Stimulated activated CD8-positive, alpha-beta memory T cell treated with anti-CD3 and anti-CD28 coated beads, Interleukin-4, amount 100 ng/mL, for 48 hours (primary cell): ENCODE measurements at places on chromosomes 12 and 14.

GRCh38 chr14:93086441-93087055 is 29.2 kb downstream of the ITPK1 start:
- peak; percentile 47 for DNase-seq

GRCh38 chr12:114655934-114656749 is 27.8 kb downstream of the TBX3 start:
- no peak for DNase-seq

GRCh38 chr14:90191154-90191553 is 65.2 kb upstream of the PSMC1 start:
- no peak for DNase-seq

DNA sequence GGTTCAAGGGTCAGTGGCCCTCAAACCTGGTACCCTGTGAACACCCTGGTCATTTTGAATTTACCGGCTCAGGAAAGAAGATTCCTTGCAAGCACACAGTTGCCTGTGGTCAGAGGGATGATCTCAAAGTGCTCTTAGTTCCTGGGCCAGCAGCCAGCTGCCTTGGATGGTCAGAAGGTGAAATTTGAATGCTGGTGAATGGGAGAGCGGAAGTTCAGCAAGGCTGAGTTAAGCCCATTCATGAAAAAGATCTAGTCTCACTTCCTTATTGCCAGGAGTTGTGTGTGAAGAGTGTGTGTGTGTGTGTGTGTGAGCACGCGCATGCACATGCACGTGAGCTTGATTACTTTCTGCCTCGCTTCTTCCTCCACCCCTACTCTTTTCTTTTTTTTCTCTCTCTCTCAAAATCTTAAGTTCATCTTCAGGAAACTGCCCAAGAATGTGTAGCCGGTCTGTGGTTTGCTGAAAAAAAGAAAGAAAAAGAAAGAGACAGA is 155.5 kb upstream of the CCND2 start:
- DNase-seq: no peak

DNA sequence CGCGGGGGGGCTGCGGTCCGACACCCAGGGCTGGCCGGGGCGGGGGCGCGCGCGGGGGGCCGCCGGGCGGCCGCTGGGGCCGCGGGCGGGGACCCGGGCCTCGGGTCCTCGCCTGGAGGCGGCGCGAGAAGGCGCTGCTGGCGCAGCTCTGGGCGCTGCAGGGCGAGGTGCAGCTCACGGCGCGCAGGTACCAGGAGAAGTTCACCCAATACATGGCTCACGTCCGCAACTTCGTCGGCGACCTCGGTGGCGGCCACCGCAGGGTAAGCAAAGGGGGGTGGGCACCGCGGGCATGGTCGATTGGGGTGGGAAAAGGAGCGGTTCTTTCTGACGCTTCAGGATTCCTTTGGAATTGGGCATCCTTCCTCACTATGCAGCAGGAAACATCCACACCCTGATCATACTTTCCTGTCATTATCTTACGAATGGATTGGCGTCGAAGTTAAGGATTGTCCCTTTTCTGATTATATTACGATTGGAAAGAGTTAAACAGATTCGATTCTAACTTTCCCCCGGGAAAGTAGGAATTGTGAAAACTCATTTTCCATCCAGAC is 798 bp downstream of the PDZRN4 start:
- DNase-seq: no peak

DNA sequence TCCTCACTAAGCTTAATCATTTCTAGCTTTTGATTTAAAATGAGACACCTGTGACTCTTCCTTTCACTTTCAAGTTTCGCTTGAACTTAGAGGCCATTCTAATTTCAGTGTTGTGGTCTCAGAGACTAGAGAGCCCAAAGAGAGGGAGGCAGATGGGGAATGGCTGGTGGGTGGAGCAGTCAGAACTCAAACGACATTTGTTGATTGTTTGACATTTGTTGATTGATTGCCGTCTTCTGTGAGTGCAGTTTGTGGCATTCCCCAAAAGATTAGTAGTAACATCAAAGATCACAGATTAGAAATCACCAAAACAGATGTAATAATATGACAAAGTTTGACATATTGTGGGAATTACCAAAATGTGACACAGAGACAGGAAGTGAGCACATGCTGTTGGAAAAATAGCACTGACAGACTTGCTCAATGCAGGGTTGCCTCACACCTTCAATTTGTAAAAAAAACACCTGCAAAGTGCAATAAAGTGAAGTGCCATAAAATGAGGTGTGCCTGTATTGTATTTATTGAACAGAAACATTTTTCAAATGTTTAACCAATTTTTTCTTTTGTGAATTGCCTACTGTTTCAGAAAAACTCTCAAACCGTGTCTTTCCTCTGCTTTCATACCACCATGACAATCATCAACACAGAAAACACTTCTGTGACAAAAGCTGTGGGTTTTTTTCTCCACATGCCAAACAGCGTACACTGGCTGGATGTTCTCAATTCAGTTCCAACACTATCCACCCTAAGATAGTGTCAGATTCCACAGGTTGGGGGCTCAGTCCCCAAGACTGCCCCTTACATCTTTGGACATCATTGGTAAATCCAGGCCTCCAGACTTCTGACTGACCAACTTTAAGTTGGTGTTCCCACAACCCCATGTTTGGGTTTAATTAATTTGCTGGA is 376.3 kb upstream of the RGS6 start:
- DNase-seq: peak; percentile 73

DNA sequence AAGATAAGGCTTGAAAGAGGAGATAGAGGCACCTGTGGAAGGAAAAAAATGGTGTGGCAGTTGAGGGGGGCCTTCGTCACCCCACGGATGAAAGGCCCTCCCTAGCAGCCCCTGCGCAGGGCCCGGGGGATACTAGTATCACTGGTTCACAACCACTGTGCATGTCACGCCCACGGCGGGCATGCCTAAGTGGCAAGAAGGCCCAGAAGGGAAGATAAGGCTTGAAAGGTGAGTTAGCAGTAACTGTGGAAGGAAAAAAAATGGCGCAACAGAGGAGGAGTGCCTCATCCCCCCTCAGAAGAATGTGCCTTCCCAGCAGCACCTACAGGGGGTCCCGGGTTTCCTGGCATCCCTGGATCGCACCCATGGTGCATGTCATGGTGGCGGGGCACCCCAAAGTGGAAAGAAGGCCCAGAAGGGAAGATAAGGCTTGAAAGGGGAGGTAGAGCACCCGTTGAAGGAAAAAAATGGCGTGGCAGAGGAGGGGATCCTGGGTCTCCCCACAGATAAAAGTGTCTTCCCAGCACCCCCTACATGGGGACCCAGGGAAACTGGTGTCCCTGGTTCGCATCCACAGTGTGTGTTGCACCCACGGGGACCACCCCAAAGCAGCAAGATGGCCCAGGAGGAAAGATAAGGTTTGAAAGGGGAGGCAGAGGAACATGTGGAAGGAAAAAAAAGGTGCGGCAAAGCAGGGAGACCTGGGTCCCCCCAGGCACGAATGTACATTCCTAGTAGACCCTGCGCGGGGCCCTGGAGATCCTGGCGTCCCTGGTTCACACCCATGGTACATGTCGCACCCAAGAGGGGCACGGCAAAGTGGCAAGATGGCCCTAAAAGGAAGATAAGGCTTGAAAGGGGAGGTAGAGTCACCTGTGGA is 279.2 kb downstream of the ALG10 start:
- no peak for DNase-seq
